ENCODE measurements at places on chromosomes 3 and 15.

DNA sequence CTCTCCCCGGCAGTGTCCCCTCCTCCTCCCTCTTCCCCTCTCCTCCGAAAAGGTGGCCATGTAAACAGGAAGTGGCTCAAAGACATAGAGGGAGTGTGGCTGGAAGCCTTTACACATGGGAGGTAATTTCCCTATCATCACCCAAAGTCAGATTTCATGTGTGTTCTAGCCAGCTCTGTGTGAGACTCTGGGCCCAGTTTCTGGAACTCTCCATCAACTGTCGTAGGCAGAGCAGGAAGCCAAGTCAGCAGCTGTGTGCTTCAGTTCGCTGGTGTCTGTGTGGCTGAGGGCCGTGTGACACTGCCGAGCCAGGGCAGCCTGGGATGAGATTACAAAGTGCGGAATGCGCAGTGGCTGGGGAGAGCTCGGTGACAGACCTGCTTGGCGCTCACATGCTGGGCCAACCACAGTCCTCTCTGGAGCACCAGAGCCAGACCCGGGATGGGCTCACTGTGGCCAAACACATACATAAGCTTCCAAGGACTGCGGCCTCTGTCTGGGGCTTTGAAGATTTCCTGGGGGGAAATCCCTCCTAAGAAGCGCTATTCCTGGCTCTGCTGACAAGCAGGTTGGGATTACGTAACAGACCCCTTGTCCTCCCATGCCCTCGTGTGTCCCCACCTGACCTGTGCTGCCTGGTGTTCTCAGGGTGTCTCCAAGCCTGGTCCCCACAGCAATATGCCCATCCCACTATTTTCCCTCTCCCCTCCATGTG lies 50.7 kb downstream of the UMPS start:
- peak; percentile 95 for DNase-seq

- peak; percentile 29 for DNase-seq
Measured at GRCh38 chr15:41971895-41972252, 483 bp downstream of the EHD4 start.

DNA sequence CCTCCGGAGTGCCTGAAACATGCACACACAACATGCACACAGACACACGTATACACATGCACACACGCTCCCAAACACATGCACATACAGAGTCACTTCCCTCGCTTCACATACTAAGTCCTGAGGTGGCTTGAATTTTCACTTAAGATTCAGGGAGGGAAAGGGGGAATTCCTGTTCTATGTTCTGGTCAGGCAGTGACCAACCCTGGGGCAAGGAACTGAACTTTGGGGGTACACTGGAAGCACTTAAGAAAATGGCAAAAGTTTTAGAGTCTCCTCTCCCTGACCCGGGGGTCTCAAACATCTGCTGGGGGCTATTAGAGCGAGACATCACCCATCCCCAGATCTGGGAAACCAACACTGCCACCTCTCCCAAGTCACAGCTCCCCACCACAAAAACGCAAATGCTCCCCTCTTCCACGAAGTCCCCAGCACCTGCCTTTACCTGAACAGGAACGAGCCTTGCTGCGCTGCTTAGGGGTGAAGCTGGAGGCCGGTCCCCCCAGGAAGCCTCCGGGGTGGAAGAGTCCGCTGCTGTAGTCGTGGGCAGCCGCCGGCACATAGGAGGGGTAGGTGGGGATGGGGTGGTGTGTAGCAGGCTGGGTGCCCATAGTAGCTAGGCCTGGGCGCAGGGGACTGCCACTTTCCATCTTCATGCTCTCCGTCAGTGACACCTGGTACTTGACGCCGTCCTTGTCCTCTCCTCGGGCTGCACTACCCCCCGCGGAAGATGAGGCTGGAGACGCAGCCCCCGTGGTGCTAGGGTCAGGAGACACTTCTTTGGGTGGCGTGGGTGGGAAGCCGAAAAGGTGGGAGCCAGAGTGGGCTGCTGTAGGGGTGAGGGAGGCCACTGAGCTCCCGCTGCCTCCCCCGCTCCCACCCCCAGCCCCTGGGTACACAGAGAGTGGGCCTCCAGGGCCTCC lies 7.5 kb downstream of the GATA2 start:
- DNase-seq, result peak; percentile 3

GRCh38 chr3:148366743-148367410 lies 330.8 kb upstream of the AGTR1 start:
- DNase-seq, result no peak

DNA sequence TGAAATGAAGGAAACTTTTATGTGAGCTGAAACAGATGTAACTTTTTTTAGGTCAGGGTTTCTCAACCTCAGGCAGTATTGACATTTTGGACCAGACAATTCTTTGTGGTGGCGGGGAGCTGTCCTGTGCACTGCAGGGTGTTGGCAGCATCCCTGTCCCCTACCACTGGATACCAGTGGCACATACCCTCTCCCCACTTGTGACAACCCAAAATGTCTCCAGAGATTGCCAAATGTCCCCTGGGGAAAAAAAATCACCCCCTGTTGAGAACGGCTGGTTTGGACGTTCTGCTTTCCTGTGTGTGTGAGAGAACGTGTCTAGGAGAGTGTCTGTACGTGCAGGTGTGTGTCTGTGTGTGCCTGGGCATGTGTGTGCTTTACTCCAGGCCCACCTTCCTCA lies 30.7 kb upstream of the GRIP2 start:
- DNase-seq, result no peak

GRCh38 chr3:195173657-195174056 lies 97.3 kb downstream of the XXYLT1 start:
- no peak for DNase-seq

- no peak for DNase-seq
Measured at GRCh38 chr15:74891469-74891868, 1.6 kb downstream of the MPI start.

DNA sequence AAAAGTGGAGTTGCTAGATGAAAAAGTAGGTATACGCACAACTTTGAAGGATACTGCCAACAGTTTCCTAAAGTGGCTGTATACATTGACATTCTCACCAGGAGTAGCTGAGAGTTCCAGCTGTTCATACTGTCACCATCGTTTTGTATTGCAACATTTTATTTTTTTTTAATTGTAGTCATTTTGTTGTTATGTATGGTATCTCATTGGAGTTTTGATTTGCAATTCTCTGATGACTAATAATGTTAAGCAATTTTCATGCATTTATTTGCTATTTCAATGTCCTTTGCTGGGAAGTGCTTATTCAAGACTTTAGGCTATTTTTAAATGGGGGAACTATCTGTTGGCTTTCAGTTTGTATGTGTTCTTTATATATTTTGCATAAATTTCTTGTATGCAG lies 185.1 kb upstream of the TGFBR2 start:
- DNase-seq, result no peak

DNA sequence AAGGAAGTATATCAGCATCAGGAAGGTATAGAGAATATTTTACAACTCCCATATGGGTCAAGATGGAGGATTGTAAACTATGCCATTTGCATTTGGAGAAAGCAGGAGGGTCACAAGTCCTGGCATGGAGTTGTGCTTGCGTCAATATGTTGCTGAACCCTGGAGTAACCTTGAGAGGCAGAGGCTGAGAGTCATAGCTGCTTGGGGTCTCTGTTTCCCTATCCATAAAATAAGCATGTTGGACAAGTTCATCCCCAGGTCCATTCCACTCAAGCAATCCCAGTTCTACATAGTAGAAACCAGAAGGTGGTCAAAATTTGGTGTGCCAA lies 273.6 kb downstream of the MECOM start:
- DNase-seq, result no peak

- DNase-seq, result no peak
Measured at GRCh38 chr3:23553353-23553752, 252.4 kb upstream of the UBE2E1 start.

DNA sequence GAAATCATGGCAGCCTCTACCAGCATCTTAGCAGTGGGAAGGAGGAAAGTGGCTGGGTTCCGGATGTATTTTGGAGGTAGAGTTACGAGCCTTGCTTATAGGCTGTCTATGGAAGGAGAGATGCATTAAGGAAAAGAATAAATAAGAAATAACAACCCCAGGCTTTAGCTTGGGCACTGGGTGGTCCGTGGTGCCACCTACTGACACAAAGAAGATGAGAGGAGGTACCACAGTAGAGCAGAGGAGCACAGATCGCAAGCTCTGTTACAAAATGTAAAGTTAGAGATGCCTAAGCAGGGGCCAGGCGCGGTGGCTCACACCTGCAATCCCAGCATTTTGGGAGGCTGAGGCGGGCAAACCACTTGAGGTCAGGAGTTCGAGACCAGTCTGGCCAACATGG lies 74.8 kb downstream of the TMEM39A start:
- DNase-seq, result no peak

GRCh38 chr3:30702038-30702827 lies 95.8 kb downstream of the TGFBR2 start:
- DNase-seq, result no peak

DNA sequence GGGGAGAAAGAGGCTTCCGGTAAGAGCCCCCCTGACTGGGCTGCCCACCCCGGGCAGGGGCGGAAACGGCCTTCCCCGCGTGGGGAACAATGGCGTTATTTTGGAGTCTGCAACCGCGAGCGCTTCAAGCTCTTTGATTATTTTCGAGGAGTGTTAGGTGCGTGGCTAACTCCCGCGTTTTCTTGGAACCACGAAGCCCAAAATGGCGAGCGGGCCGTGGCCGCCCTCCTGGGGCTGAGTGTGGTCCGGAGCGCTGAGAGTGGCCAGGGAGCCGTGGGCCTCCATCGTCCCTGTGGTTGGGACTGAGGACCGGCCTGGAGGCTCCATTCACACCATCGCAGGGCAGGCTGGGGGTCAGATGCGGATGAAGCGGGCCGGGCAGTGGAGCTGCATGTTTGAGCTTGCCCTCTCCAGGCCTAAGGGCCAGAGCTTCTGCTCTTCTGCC lies 44.6 kb upstream of the POLG start:
- no peak for DNase-seq

DNA sequence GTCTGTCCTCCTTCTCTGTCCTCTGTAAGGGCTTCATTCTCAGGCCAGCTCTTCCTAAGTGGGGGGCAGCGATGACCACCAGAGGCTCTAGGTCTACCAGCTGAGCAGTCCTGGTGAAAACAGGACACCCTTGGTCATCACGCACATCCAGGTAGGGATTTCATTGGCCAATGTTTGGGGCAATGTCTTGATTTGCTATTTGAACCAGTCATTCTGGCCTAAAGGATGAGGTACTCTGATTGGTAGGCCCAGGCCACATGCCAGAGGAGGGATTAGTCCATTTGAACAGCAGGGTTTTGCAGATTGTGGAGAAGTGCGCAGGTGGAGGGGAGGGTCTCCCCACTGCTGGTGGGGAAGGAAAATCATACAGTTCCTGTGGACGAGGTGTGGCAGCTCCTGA lies 57.3 kb downstream of the PLXNA1 start:
- DNase-seq, result no peak

GRCh38 chr15:83243634-83244033 lies 36.0 kb upstream of the HDGFL3 start:
- no peak for DNase-seq

DNA sequence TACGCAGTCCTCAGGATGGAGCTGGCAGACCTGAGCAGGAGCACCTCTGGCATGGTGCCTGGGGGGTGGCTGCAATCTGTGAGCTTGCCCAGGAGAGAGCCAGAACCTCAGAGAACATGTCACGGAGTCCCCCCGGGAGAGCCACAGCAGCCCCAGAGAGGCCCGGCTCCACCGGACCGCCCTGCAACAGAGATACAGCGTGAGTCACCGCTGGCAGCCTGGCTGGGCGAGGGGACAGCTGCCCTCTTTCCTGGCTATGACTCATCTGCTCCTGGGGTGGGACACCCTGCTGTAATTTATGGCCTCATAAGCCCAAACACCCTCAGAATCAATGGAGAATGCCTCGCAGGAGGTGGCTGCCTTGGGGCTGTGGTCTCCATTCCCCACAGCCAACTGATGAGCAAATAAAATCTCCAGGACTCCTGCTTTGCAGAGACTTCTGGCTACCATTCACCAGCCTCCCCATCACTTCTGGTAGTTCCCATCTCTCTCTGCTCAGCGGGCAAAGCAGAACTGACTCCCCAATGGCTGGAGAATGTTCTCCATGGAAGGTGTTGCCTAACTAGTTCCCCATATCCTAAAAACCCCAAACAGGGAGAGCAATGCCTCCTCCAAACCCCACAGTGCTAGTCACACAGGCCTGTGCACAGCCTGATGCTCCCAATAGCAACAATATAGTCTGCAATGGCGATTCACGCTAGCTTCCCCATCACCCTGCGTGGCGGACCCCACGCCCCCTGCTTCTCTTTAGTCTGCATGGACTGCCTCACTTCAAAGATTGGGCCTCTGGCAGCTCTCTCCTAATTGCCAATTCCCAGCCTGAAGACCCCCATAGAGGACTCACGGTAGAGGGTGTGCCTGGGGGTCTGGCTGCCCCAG lies 21.6 kb downstream of the ACSBG1 start:
- DNase-seq, result peak; percentile 85

DNA sequence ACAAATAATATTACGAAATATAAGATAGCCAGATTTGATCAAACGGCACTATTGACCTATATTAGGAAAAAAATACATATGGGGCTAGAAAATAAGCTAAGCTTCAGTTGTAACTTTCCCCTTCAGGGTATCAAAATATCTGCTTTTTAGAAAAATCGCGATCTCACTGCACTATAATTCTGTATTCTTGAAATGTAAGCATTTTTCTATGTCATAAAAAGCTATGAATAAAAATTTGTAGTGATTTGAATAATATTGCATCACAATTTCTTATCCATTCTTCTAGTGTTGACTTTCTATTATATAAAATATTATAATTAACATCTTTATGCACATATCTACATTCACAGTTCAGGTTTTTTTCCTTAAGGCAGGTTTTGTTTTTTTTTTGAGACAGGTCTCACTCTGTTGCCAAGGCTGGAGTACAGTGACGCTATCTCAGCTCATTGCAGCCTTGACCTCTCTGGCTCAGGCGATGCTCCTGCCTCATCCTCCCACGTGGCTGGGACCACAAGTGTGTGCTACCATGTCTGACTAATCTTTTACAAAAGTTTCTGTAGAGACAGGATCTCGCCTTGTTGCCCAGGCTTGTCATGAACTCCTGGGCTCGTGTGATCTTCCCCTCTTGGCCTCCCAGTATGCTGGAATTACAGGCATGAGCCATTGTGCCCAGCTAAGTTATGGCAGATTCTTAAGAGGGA lies 21.6 kb downstream of the EMC4 start:
- no peak for DNase-seq

DNA sequence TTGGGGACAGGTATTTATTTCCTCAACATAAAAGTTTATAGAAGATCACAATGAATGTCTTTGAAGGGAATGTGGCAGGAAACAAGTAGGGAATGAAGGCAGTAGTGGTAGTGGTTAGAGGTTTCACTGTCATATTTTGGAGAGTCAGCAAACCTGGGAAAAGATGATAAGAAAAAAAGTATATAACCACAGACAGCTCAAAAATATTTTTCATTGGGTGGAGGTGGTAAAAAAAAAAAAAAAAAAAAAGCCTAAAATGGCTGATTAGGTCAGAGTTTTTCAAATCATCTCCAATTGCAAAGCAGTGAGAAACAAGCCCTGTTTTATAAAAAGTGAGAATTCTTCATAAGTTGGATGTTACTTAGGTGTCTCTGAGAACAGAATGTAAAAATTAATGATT lies 400.0 kb downstream of the LSAMP start:
- DNase-seq, result no peak

DNA sequence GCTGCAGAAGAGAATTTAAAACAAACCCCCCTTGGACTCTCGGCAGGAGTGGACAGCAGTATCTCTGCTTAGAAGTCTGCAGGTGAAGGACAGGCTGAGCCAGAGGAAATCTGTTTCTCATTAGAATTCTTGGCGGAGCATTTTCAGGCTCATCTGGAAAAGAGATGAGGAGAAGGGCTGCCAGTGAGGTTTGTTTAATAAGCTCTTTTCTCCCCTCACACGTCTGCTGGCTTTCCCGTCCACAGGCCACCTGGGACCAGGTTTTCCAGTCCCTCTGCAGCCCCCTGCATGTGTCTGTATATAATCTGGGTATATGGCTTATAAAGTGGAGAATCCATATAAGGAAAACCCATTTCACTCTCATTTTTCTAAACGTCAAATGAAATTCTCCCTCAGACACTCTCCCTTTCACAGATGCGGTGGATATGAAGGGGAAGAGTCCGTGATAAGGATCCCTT lies 155.4 kb upstream of the TPM1 start:
- DNase-seq, result no peak

All from right cardiac atrium (tissue), 5 donors.